ENCODE measurements at places on chromosomes 2 and 18.

GRCh38 chr2:133908171-133908570 lies 339.9 kb upstream of the NCKAP5 start:
- DNase-seq, result no peak

DNA sequence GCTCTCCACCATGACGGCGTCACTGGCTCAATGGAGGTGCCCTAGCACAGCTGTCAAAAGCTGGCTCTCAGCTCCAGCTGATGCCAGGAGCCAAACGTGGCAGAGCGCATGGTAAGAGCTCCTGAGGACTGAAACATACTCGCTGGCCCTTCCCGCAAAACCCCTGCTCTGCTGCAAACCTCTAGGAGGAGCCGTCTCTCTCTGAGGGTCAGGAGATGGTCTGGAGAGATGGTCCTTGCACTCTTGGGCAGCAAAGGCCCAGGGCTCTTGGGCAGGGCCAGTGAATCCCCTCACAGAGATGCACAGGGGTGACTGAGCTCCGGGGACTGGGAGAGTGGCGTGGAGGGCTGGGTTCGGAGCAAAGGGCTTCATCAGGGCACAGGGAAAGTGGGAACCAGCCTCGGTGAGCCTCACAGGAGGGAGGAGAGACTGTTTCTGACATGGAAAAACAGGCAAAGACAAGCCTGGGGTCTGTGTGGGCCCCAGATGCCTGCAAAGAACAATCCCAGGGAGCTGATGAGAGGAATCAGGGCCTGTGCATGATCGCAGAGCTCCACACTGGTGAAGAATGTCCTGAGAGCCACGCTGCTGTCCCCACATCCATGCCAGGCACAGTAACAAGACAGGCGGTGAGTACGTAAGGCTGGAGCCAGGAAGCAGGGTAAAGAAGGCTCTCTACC lies 17.2 kb downstream of the SNORC start:
- DNase-seq, result peak; percentile 52

DNA sequence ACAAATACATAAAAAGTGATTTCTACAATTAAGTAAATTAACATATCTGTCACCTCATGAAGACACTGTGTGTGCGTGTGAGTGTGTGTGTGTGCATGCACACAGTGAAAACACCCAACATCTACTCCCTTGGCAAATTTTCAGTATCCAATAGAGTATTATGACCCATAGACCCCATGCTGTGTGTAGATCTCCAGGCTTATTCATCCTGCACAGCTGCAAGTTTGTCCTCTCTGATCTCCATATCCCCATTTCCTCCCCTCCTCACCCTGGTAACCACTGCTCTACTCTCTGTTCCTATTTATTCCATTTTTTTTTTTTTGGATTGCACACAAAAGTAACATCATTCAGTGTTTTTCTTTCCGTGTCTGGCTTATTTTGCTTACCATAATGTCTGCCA lies 391.0 kb downstream of the SOX11 start:
- DNase-seq, result no peak

- DNase-seq, result no peak
Observed at GRCh38 chr2:172698041-172698863, 37.4 kb upstream of the RAPGEF4 start.

DNA sequence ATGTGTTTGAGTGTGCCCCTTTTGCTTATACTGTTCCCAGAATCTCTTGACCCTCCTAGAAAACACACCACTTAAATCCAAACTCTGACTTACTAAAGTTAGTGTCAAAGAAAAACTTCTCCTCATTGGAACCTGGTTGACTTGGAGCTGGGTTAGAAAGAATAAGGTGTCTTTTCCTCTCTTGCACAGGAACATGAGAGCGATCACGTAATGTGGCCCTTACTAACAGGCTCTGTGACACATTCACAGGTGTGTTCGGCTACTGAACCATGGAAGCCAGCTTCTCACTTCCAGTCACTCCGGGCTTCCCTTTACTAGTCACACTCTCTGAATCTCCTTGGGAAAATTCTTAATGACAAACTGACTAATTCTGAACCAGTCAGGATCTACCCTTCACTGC lies 5.4 kb upstream of the POU3F3 start:
- no peak for DNase-seq

DNA sequence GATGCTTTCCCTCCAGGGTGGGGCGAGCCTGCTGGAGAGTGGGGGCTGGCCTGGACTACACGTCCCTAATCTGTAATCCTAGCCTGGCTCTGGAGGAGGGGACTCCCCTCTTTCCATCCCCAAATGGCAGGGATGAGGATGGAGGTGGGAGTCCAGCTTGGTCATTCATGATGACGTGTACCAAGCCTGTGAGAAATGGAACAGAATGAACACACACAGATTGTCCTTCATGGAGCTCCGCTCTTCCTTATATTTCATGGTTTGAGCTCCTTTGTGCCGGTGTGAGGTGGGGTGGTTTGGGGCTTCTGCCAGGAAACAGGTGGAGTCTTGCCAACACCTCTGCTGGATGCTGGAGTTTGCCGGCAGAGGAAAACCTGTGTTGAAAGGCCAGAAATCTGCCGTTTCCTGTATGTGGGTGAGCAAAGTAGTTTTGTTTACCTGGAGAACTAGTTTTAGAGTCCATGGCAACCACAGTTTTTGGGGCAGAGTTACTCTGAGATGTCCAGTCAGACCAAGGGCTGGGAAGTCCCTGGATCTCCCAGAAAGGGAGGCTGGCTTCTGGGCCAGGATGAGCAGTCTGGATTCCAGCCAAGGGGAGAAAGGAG lies 417.6 kb upstream of the MEX3C start:
- DNase-seq, result no peak

- DNase-seq, result no peak
Observed at GRCh38 chr2:120824246-120824645, 88.6 kb downstream of the GLI2 start.

- DNase-seq, result no peak
Observed at GRCh38 chr2:33230842-33231241, 245.6 kb upstream of the RASGRP3 start.

GRCh38 chr2:172361360-172361759 lies 66.0 kb upstream of the ITGA6 start:
- DNase-seq, result no peak

DNA sequence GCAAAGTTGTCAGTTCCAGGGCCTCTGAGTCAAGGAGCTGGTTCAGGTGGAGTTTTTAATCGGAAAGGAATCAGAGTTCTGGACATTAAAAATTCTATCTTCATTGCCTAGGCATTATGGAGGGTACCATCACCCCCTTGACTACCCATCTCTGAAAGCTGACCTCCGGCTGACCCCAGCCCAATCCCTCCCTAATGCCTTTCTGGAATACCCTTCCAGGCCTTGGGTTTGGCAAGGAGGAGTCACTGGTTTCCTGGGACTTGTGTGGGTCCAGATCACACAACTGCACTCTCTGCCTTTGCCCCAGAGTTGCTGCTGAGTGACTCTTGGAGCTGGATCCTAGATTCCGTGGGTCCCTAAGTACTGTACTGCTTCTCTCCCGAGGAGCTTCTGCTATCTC lies 1.0 kb upstream of the OSR1 start:
- DNase-seq, result no peak

GRCh38 chr2:137117385-137117784 lies 352.0 kb downstream of the THSD7B start:
- no peak for DNase-seq

DNA sequence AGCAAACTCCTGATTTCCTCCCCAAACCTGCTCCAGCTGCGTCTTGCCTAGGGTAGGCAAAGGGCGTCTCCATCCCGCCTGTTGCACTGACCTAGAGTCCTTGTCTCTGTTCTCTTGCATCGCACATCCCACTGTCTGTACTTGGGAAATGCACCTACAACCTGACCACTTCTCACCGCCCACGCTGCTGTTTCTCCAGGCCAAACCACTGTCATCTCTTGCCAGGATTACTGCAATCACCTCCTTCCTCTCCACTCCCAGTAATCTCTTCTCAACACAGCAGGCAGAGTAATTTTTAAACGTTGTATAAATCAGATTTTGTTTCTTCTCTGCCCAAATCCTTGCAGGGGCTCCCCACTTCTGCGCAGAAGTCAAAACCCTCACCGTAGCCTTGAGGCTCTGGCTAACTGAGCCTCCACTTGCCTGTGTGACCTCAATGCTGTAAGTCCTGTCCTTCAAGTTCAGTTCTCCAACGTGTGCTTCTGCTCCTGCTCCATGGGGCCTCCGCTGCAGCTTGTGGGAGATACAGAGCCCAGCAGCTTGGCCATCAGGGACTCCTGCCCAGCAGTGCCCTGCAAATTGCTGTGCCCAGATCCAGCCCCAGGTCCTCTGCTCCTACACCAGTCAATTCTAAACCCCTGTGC lies 27.7 kb upstream of the SEMA4C start:
- no peak for DNase-seq

DNA sequence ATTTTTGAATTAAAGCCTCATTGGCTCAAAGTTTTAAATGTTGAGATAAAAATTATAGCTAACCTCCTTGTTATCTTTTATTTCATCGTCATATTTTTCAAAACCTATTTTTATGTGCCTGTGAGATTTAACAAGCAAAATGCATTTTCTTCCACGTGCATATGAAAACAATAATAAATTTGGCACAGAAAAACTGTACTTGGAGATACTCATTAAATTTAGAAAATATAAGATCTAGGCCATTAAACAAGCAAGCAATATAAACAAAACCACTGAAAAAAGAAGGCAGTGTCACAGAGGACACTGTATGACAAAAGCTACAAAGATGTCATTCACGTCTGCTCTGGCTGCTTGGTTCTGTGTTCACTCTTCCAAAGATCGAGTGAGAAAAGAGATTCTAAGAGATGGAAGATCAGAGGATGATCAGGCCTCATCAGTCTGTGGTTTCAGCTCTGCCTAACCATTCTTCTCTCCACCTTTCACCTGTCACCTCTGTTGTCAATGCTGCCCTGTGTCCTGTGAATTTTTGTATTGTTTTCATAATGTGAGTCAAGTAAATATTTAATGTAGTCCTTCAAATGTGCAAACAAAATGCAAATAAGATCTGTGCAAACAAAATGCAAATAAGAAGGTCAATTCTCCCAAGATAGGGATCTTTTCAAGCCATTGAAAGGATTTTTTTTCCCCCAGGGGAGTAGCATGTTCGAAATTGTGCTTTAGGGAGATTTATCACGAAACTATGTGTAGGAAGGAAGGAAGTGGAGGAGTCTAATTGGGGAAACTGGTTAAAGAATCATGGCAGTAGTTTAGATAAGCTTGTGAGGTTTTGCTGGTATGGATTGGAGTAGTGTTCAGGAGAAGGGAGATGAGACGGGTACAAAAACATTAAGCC lies 138.7 kb upstream of the RBMS1 start:
- no peak for DNase-seq
